Activated CD8-positive, alpha-beta T cell treated with anti-CD3 and anti-CD28 coated beads for 36 hours (primary cell): ENCODE measurements at places on chromosomes 4 and X. TPM values are rescaled to one million over a fixed set of nuclear protein-coding genes. Genes with fewer than 3 reads are reported as not detected.
A peak's percentile ranks its signal among the peaks of the same experiment; 100 is the strongest.

The FREM3 gene
- total RNA-seq: not detected

The EDNRA gene
- total RNA-seq: not detected

The PALLD gene
- total RNA-seq: 0.41 TPM

The CSAG1 gene
- not detected for total RNA-seq

The TSPAN6 gene
- total RNA-seq: 0.36 TPM

The LRAT gene
- not detected for total RNA-seq

The NSUN7 gene
- 0.22 TPM for total RNA-seq

The PNCK gene
- total RNA-seq: 0.70 TPM

The NMU gene
- not detected for total RNA-seq

The RAB33A gene
- 28.2 TPM for total RNA-seq

DNA sequence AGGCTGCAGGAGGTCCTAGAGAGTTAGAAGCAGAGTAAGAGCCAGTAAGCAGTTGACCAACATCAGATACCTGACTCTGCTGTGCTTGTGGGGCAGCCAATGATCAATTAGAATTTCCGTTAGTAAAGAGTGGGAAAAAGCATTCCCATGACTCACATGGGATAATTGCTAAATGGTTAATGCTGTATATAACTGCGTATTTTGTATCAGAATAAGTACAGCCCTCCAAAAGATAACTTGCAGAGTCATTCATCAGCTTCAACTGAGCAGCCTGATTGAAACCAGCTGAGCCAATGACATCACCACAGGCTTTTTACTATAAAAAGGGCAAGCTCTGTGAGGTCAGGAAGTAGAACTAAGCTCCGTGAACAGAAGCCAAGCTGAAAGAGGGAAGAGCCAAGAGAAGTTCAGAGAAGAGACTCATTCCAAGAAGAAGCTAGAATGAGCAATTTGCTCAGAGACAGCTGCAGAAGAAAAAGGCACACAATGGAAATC is 67.9 kb downstream of the PPP3CA start:
- DNase-seq: peak; percentile 52

DNA sequence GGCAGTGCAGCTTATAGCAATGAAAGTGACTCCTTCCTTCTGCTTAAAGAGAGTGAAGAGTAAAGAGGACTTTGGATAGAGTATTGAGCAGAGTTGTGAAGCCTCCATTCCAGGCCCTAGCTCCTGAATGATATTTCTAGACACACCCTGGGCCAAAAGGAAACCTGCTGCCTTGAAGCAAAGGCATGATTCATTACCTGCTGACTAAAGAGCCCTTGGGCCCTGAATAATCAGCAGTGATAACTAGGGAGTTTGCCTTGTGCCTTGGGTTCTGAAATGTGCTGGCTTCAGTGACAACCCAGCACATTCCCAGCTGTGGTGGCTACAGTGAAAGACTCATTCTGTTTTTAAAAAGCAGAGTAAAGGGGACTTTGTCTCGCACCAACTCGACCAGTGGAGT is 49.2 kb downstream of the STPG2 start:
- no peak for DNase-seq

DNA sequence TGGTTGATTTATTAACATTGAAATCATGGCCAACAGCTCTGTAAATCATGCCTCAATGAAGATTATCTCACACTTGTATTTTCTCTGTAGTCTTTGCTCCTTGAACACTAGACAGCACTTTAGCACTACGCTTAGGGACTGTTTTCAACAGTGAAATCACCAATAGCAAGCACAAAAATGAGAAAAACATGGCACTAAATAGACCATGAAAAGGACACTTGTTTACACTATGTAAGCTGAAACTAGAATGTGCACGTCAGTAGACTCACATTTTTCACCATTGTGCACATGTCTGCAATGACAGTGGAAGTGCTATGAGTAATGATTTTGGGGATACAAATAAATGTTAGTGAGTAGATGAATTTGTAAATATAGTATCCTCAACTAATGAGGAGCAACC is 3.1 kb downstream of the BMP2K start:
- no peak for DNase-seq

DNA sequence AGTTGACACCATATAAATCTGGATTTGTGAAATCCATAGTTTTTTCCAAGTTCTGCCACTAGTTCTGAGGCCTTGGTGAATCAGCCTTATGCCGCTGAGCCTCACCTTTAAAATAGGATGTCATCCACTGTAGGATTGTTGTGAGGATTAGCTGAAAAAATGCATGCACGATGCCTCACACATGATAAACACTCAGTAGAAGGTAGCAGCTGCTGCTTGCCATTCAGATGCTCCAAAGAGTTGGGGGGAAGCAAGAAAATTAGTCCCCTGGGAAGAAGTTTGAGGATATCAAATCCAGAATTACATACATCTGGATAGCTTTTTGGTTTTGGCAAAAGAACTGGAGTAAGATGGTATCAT is 7.4 kb downstream of the MMAA start:
- no peak for DNase-seq

- DNase-seq: no peak
Measured at GRCh38 chr4:76235407-76235806, 16.1 kb upstream of the FAM47E start.

DNA sequence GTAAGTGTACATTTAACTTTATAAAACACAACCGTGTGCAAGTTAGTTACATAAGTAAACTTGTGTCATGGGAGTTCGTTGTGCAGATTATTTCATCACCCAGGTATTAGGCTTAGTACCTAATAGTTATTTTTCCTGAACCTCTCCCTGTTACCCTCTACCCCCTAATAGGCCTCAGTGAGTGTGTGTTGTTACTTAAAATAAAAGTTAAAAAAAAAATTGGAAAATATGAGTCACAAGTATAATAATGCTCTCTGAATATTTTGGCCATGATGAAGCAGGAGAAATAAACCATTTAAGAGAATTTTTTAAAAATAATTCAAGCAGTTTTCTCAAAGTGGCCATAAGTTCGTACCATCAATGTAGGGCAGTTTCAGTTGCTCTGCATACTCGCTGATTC is 105.1 kb upstream of the GRID2 start:
- no peak for DNase-seq

- DNase-seq: no peak
Measured at GRCh38 chr4:73727685-73728084, 12.7 kb upstream of the CXCL8 start.

GRCh38 chr4:159927781-159928180 is 824.9 kb downstream of the RAPGEF2 start:
- DNase-seq: no peak

GRCh38 chr4:150354214-150354796 is 227.6 kb upstream of the MAB21L2 start:
- no peak for DNase-seq

DNA sequence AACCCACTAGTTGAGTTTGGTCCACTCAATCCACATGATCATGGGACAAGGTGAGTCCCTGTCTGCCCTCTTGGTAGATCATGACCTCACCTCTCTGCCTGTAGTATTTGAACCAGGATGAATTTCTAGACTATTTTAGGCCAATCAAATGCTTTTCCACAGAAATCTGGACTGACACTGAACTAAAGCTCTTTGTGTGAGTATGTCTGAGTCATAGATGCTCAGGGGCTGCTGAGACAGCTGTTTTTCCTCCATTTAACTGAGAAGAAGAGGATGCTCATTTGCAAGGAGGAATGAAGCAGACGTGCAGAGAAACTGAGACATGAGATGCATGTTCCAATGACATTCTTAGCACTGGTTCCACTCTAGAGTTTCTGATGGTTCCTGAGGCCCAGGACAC is 77.3 kb upstream of the TMEM47 start:
- DNase-seq: no peak

GRCh38 chr4:53026233-53026632 is 164.1 kb downstream of the RASL11B start:
- no peak for DNase-seq

DNA sequence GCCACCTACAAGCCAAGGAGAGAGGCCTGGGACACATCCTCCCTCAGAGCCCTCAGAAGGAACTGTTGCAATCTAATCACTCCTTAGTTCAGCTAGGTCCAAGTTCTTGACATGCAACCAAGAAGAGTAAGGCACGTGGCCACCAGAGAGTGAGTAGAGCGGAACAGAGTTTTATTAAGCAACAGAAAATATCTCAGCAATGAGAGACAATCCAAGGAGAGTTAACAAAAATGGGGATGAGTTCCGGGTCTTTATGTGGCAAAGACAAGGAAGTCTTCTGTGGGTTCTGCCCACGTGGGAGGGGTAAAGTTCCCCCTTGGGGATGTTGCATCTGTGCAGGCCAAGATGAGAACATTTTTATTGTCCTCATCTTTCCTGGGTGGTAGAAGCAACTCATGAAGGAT is 38.5 kb upstream of the PROM1 start:
- DNase-seq: no peak

- no peak for DNase-seq
Measured at GRCh38 chr4:59539401-59539800, 1660.7 kb upstream of the ADGRL3 start.

GRCh38 chr4:123659730-123660129 is 263.1 kb downstream of the SPRY1 start:
- no peak for DNase-seq

- no peak for DNase-seq
Measured at GRCh38 chrX:100319716-100320115, 90.4 kb downstream of the PCDH19 start.

DNA sequence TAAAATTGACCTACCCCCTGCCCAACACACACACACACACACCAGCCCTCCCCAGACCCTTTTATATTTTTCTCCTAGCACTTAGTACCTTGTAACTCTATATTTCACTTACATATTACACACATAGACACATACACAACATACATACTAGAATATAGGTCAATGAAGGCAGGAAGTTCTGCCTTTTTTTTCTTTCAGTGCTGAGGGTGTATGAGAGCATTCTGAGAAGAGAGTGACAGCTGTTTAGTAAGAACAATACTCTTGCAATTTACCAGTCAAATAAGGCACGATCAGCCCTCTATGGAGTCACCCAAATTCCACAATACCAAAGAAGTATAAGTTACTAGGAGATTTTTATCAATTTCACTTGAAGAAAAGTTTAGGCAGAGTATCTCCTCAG is 33.5 kb downstream of the ACE2 start:
- no peak for DNase-seq

DNA sequence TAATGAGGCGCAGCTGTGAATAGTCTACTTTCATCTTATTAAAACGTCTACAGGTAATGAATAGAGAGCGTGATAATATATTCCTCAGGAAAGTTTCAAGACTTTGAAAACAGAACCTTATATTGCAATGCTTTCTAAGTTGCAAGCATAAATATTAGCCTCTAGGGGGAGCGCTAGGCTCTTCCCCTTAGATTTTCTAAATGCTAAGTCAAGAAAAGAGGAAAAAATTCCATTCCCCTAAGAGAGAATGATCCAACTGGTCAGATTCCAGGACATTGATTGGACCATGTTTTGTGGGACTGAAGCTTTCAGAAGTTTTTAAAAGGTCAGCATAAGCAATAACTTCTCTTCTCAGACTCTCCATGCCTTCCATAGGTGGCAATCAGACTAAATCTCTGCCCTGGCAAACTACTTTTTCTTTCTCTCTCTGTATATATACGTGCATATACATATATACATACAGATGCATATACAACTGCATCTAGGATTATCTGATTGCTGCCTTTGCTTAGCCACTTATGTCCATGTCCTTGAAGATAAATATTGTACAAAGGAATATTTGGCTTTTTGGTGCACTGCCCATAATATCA is 492.9 kb downstream of the INPP4B start:
- DNase-seq: no peak

- no peak for DNase-seq
Measured at GRCh38 chr4:118180776-118181175, 146.5 kb downstream of the NDST3 start.

GRCh38 chr4:88063634-88064296 is 56.3 kb downstream of the PKD2 start:
- no peak for DNase-seq

- DNase-seq: no peak
Measured at GRCh38 chrX:40272141-40272540, 174.4 kb upstream of the BCOR start.

DNA sequence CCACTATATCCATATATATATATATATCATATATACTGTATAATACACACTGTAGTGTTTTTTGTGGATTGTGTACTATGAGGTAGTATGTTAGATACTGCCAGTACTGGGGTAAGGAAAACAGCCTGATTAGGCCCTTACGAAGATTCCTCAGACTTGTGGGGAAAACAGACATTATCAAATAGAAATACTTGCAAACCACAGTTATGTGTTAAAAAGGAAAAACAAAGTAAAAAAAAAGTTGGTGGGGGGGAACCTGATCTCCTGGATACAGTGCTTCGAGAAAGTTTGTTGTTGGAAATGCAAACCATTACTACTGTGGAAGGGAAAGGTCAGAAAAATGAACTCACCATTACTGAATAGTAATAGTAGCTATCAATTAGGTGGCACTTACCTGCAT is 53.0 kb downstream of the PKD2 start:
- no peak for DNase-seq

- no peak for DNase-seq
Measured at GRCh38 chr4:61336488-61336887, 136.4 kb downstream of the ADGRL3 start.
